Activated naive CD8-positive, alpha-beta T cell treated with anti-CD3 and anti-CD28 coated beads, Interleukin-2, amount 10 ng/mL, durations not matched to agents 7 days and 5 days (primary cell): ENCODE measurements at places on chromosomes 7 and 10.

- no peaks in the 10 kb centered on the region for H3K36me3 ChIP-seq
- no peak for DNase-seq
- peaks cover 10% of the 10 kb centered on the region for H3K27me3 ChIP-seq
These were observed 71.7 kb downstream of the COBL start for GRCh38 chr7:51244885-51245284.

DNA sequence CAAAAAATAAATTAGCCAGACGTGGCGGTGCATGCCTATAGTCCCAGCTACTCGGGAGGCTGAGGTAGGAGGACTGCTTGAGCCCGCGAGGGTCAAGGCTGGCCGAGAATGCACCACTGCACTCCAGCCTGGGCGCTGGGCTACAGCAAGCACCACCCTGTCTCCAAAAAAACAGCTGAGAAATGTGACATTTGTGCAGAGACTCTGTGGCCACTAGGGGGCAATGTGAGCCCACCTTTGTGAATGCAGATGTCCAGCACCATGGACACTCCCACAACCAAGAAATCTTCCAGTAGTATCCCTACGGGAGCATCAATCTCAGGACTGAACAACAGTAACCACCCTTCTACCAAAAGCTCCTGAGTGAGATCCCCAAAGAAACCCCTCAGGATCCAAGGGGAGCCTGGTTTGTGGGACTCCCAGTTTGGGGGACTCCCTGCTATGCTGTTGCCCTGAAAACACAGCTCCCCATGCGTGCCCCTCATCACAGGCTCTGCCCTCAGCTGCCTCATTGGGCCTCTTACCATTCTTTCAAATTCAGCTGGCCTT is 6.2 kb upstream of the AHCYL2 start:
- H3K36me3 ChIP-seq = no peaks in the 10 kb centered on the region
- H3K4me3 ChIP-seq = no peak overlapping the region
- no peak overlapping the region for H3K27ac ChIP-seq
- H3K4me1 ChIP-seq = peaks cover 13% of the 10 kb centered on the region
- no peaks in the 10 kb centered on the region for H3K27me3 ChIP-seq

GRCh38 chr10:3727268-3727667 is 57.7 kb downstream of the KLF6 start:
- no peak overlapping the region for H3K4me3 ChIP-seq
- no peaks in the 10 kb centered on the region for H3K4me1 ChIP-seq
- no peak for DNase-seq

GRCh38 chr10:6473901-6474370 is 106.1 kb downstream of the PRKCQ start:
- H3K4me3 ChIP-seq = peak overlapping the region; percentile 82
- peaks cover 66% of the 10 kb centered on the region for H3K36me3 ChIP-seq
- H3K27ac ChIP-seq = peak overlapping the region; percentile 92
- H3K27me3 ChIP-seq = no peaks in the 10 kb centered on the region

DNA sequence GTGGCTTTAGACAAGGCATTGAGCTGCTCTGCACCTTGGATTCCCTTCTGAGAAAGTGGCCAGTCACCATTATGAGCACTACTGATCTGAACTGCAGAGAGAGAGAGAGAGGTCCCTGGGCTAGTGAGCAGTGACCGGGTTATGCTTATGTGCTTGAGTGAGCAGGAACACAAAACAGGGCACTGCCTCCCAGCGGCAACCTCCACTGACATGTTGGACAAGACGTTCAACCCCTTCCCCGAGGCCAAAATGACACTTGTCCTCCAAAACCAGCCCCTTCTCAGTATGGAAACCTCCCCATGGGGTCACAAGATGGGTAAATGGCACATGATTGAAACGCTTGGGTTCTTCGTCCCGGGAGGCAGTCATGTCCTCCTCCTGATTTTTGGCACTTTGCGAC is 339.4 kb upstream of the ZMIZ1 start:
- H3K4me3 ChIP-seq = no peak overlapping the region
- no peaks in the 10 kb centered on the region for H3K4me1 ChIP-seq
- no peaks in the 10 kb centered on the region for H3K36me3 ChIP-seq
- peaks cover 17% of the 10 kb centered on the region for H3K27me3 ChIP-seq

DNA sequence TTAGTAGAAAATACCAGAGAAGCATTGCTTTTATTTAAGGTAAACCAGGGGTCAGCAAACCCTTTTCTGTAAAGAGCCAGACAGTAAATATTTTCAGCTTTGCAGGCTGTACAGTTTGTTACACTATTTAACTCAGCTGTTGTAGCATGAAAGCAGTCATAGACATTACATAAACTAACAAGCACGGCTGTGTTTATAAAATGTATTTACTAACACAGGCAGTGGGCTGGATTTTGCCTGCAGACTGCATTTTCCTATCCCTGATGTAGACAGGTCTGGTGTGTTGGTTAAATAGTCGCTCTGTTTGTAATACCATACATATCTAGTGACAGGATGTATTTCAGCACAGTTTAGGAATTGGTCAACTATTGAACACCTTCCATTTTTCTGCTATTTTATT is 129.3 kb downstream of the ST7 start:
- no peaks in the 10 kb centered on the region for H3K27me3 ChIP-seq
- H3K36me3 ChIP-seq = no peaks in the 10 kb centered on the region
- no peak for DNase-seq
- H3K27ac ChIP-seq = no peak overlapping the region
- peaks cover 13% of the 10 kb centered on the region for H3K4me1 ChIP-seq

DNA sequence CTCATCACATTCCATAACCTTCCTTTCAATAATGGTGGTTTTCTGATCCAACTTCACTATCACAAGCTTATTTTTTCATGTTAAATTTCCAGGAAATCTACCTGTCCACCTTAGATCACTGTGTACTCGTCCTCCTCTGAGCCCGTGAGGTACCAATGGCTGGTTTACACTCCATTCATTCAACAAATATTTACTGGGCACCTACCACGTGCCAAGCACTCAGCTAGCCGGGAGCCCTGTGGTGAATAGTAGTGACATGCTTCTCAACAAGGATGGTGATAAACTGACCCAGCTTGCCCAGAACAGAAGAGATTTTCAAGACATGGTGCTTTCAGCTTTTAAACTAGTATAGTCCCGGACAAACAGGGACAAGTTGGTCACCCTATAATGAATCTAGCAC is 98.2 kb downstream of the FAM204A start:
- no peak overlapping the region for H3K27ac ChIP-seq
- peaks cover 4% of the 10 kb centered on the region for H3K4me1 ChIP-seq
- H3K4me3 ChIP-seq = no peak overlapping the region
- no peak for DNase-seq
- H3K27me3 ChIP-seq = peaks cover 60% of the 10 kb centered on the region

DNA sequence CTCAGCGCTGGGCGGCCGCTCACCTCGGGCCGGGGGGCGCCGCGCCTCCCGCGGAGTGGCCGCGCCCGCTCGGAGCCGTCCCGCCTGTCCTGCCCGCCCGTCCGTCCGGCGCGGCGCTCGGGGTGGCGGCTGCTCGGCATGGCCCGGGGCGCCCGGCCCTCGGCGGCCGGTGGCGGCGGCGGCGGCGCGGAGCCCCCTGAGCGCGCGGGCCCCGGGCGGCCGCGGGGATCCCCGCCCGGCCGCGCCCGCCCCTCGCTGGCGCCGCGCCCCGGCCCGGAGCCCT is 338 bp downstream of the SDK1 start:
- no peak overlapping the region for H3K27ac ChIP-seq
- H3K4me3 ChIP-seq = no peak overlapping the region
- H3K36me3 ChIP-seq = no peaks in the 10 kb centered on the region
- peaks cover 47% of the 10 kb centered on the region for H3K27me3 ChIP-seq

GRCh38 chr7:36440880-36441279 is 51.2 kb downstream of the ANLN start:
- H3K4me1 ChIP-seq = no peaks in the 10 kb centered on the region
- no peaks in the 10 kb centered on the region for H3K27me3 ChIP-seq
- H3K36me3 ChIP-seq = peaks cover 27% of the 10 kb centered on the region
- H3K4me3 ChIP-seq = no peak overlapping the region

DNA sequence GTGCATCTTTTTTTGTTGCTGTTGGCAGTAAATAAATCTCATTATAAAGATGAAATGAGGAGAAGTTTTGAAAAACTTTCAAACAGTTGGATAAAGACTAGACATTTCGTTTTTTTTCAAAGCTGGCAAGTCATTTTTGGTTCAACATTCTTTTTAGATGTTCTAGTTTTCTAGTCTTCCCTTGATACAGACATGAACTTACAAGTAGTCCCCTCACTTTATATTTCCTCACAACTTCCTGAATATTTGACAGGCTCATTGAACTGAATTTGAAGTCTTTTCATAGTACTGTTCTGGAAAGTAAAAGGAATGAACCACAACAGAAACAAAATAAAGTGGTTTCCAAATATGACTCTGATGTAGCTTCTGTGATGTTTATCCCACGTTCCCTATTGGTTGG is 134.2 kb downstream of the NRCAM start:
- no peak overlapping the region for H3K4me3 ChIP-seq
- no peaks in the 10 kb centered on the region for H3K27me3 ChIP-seq
- no peak for DNase-seq

GRCh38 chr7:100401811-100402210 is 26.7 kb downstream of the ZCWPW1 start:
- H3K4me1 ChIP-seq = peaks cover 10% of the 10 kb centered on the region
- no peaks in the 10 kb centered on the region for H3K36me3 ChIP-seq
- no peak overlapping the region for H3K4me3 ChIP-seq
- DNase-seq = no peak
- peaks cover 8% of the 10 kb centered on the region for H3K27me3 ChIP-seq

DNA sequence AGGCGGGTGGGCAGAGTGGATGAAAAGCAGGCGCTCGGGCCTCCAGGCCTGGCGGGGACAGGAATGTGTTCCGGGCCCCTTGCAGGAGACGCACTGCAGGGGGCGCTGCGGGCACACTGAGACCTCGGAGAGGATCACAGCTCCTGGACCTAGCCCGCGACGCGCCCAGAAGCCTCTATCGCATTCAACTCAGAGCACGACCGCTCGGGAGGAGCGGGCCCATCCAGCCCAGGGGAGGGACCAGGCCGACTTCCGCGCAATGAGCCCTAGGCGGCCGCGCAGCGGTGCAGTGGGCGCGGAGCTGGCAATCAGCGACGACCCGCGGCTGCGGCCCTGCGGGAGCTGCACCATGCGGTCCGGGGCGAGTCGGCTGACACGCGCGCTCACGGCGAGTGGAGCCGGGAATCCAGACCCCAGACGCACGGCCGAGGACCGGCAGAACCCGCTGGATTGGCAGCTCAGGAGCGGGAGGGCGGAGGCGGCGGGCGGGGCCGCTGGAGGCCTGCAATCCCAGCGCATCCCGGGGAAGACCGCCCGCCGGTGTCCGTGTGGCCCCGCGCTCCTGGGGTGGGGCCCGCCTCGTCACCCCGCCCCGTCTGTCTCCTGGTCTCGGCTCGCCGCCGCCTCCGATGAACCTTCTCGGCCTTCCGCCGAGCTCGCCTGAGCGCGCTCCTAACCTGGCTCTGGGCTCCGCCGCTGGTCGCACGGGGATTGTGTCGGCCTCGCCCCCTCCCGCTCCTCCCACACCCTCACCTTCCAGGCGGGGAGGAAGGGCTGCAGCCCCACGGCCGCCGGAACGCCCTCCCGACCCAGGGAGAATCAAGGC is 33.5 kb upstream of the GRID1 start:
- H3K4me3 ChIP-seq = peak overlapping the region; percentile 88
- H3K27ac ChIP-seq = peak overlapping the region; percentile 88
- DNase-seq = peak; percentile 97
- no peaks in the 10 kb centered on the region for H3K27me3 ChIP-seq
- peaks cover 13% of the 10 kb centered on the region for H3K4me1 ChIP-seq

DNA sequence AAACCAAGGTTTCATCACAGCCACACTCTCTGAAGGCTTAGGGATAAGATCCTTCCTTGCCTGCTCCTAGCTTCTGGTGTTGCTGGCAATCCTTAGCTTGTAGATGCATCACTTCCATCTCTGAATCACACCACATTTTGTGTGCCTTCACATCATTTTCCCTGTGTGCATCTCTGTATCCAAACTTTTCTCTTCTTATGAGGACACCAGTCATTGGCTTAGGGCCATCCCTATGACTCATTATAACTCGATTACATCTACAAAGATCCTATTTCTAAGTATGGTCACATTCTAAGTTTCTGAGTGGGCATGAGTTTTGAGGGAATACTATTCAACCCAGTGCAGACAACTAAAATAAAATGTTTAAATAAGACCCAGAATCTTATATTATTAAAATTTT is 121.7 kb downstream of the C7orf25 start:
- DNase-seq = no peak
- H3K4me1 ChIP-seq = no peaks in the 10 kb centered on the region
- peaks cover 2% of the 10 kb centered on the region for H3K27me3 ChIP-seq
